ENCODE measurements at places on chromosomes 2 and 18. TPM values are rescaled to one million over a fixed set of nuclear protein-coding genes. Genes with fewer than 3 reads are reported as not detected.

- no peak for DNase-seq
Measured at GRCh38 chr2:102141011-102141943, 1.3 kb upstream of the IL1R1 start.

- no peak for DNase-seq
Measured at GRCh38 chr2:64818664-64819060, 164.9 kb upstream of the SERTAD2 start.

GRCh38 chr2:209696836-209697711 is 74.6 kb upstream of the UNC80 start:
- DNase-seq = no peak

The ACKR3 gene
- 22.5 TPM for polyA plus RNA-seq

DNA sequence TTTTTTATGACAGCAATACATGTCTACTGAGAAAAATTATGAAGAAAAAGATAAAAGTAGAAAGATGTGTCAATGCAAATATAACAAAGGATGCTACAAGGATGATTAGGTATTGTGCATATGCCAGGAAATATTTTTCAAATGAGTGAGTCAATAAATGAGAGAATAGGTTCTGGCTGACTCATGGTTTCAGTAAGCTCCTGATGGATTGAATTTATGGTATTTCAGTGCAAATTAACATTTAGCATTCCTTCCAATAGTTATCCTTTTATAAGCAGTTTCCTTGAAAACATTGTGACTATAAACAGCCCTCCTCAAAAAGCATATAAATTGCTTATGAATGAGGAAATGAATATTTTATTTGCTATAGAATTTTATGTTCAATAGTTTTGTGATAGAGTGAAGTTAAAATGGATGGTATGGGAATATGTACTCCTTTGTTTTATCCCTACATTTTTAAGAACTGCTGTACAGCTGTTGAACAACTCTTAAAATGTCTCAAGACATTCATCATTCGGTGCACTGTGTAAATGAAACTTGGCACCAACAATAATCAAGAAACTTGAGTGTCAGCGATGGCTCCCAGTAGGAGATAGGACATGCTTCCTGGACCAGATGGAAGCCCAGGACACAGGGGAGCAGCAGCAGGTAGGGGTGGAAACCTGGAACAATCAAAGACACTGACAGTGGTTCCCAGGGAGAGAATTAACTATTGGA is 144.7 kb downstream of the PMAIP1 start:
- DNase-seq = no peak

DNA sequence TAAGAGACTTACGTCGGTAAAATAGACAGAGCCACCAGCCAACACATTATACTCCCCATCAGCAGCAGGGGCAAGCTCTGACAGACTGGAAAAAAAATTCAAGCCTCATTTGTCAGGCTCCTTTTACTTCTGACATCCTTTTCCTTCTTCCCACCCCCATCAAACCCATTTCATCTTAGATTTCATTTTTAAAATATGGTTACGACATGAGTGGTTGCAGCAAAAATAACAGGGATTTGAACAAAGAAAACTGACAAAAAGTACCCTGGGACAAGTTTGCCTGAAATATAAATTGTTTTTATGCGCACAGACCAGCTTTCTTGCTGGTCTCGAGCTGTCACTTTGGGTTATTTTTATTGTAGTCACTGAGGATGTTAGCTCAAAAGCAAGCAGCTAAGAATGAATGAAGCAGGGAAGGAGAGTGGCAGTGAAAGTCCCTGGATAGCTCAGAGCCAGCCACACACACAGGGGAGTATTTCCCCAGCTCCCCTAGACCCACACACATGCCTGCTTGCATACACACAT is 30.7 kb upstream of the LINC00305 start:
- DNase-seq = no peak

- no peak for DNase-seq
Measured at GRCh38 chr18:77008006-77008405, 124.6 kb downstream of the MBP start.

- no peak for DNase-seq
Measured at GRCh38 chr2:177830881-177831386, 241.6 kb downstream of the PDE11A start.

The MYO5B gene
- 4.5 TPM for polyA plus RNA-seq

The MSTN gene
- polyA plus RNA-seq = 0.18 TPM

The MGAT4A gene
- 5.2 TPM for polyA plus RNA-seq

- no peak for DNase-seq
Measured at GRCh38 chr2:23235292-23235691, 149.7 kb upstream of the KLHL29 start.

- no peak for DNase-seq
Measured at GRCh38 chr2:61350777-61351176, 120.1 kb downstream of the USP34 start.

DNA sequence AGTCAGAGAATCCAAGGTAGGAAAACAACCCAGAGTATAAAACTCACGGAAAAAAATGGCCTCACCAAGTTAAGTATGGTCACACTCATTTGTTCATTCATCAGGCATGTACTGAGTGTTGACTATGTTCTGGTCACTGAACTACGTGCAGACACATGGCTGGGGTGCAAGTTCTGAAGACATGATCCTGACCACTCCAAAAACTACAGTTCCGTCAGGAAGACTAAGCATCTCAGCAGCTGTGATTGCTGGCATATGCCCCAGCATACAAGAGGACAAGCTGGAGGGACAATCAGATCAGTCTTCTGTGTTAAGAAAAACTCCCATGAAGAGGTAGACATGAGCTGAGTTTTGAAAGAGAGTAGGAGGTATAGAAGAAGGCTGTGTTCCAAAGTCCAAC is 72.8 kb downstream of the TCF4 start:
- DNase-seq = peak; percentile 16

All from right cardiac atrium (tissue), 5 donors.